ENCODE measurements at places on chromosomes 3 and 15.

DNA sequence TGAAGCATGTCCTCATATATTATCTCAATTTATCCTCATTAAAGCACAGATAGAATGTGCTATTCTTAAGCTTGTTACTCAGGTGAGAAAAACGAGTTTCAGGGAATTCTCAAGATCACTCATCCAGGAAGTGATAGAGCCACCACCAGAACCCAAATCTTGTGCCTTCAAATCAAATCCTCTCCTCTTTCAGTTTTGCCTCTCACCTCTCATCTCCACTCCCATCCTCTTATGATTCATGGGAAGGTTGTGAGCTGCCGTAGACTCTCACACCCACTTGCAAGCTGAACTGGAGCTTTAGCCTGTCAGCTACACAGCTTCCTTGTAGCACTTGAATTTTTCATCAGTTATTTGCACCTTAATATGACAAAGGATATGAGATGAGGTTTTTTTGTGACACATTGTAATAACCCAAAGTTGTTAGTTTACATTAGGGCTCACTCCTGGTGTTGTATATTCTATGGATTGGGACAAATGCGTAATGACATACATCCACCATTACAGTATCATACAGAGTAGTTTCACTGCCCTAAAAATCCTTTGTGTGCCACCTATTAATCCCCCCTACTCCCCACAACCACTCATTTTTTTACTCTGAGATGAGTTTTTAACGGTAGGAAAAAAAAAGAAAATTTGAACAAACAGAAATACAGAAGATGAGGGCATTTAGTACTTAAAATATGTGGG is 25.7 kb downstream of the GPR15 start:
- no peak for DNase-seq

- DNase-seq = no peak
These were observed 49.7 kb downstream of the KLHL25 start for GRCh38 chr15:85745023-85745422.

- peak; percentile 95 for DNase-seq
These were observed at the start of gene TMOD3 for GRCh38 chr15:51829376-51830275. Gene TMOD3, plus strand, starts transcription at chr15:51829653. Its CDS starts 33,232 bp downstream, at chr15:51862885.

DNA sequence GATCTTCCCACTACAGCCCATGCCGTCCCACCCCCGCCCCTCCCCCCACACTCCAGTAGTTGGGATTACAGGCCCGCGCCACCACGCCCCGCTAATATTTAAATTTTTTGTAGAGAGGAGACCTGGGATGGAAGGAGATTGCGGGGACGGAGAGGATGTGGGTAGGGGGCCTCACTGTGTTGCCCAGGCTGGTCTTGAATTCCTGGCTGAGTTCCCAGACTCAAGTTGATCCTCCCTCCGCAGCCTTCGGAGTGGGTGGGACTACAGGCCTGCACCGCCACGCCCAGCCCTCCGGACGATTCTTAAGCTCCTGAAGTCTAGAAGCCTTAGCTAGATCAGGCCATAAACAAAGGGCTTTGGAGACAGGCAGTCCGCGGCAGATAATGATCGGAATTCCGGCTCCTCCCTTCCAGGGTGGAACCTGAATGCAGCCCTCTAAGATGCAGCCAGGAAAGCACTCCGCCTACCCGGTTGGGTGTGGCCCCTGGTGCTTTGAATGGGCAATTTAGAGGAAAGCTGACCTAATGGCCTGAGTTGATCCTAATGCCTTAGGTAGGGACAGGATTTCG is at the start of gene DPPA2:
TSS of gene DPPA2 (minus strand) at position 356 of the 569 bp plus-strand sequence. CDS start 1,975 bp downstream, outside the sequence.
- no peak for DNase-seq

DNA sequence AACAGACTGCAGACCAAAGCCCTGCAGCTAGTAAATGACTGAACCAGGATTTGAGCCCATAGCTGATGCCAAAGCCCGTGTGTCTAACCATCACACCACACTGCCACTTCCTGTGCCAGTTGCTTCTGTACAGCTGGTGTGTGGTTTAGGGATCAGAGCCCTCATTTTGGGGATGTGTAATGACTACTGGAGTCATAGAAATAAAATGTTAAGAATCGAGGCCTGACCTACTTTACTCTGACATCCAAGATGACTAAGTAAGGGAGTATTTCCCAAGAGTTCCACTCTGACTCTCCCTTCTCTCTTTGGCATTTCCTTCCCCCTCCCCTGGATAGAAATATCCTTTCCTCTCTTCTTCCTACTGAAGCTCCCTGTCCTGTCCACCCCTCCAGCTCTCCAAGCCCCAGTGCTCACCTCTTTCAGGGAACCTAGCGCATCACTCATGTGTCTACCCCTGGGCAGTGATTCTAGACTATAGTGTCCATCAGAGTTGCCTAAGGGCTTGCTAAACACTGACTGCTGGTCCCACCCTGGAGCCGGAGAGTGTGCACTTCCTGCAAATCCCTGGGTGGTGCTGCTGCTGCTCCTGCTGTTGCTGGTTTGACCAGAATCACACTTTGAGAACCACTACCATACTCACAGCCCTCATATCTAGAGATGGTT is 53.8 kb downstream of the MGLL start:
- DNase-seq = peak; percentile 83

- DNase-seq = peak; percentile 38
These were observed 24.3 kb downstream of the ARHGAP11B start for GRCh38 chr15:30650012-30650929.

DNA sequence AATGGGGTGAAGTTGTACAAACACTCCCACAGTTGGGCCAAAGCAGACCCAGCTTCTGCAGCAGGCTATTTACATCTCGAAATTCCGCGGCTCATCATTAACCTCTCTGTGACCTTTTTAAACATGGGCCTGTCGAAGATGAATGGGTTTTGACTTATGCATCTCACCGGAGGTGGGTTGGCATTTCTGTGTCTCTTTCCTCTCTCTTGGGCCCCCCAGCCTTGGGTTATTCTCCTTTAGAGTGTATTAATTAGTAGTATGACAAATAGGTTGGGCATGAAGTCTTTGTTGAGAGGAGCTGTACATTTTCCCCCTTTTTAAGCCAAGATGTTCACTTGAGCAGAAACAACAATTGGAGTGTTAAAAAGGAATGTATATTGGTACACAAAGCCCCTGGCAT is 9.8 kb downstream of the SMAD6 start:
- DNase-seq = no peak

DNA sequence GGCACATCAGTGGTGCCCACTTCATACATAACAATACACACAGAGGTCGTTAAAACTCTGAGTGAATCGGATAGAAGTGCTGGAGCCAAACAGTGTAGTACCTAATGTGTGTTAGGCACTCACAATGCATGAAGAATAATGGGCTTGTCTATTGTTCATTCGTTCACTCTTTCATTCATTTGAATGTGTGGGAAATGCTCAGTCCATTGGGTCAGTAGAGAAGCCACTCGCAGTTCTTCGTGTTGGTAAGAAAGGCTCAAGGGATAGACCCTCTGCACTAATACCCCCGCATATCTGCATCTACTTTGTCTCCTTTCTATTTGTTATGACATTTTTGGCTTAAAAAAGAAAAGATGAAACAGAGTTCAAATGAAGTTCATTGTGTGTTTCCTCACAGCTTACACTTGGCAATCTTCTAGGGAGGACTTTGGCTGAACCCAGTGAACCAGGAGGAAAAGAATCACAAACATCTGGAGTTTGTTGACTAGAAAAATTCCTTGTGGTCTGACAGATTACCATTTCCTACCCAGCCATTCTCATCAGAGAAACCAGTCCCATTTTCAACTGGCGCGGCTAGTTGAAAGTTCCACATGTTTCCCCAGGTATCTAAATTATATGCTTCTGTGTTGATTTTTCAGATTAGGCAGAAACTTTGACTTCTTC is 32.8 kb upstream of the MFSD1 start:
- no peak for DNase-seq

DNA sequence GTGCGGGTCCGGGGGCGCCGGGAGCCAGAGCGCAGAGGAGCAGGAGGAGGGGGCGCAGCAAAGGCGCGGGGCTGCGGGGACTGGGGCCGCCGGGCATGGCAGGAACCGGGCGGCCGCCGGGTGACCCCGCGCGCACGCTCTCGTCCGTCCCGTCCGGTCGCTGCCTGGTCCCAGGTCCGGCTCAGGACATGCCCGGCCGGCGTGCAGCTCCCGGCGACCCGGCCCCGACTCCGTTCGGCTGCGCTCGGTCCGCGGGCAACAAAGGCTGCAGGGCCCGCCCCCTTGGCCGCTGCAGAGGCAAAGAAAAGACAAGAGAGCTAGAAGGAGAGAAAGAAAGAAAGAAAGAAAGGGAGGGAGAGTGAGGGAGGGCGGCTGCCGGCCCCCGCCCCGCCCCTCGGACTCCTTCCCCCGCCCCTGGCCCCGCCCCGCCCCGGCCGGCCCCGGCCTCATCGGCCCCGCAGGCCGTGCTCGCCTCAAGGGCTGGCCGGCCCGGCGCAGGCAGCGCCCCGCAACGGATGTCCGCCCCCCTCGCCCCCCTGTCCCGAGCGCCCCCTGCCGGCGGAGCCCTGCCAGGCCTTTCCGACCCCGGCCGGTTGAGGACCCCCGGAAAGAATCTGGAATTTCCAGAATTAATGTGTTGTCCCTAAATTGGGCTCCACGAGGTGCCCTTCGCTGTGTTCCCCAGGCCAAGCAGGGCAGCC is at the start of gene ADAMTS7:
TSS of gene ADAMTS7 (minus strand) at position 341 of the 701 bp plus-strand sequence. CDS start at position 97, 244 bp downstream.
- DNase-seq = peak; percentile 47

- DNase-seq = no peak
These were observed 28.9 kb downstream of the PDCD10 start for GRCh38 chr3:167705840-167706239.

GRCh38 chr15:37041042-37041441 is 59.3 kb downstream of the MEIS2 start:
- DNase-seq = no peak

- DNase-seq = peak; percentile 86
These were observed 59.9 kb downstream of the ZNF621 start for GRCh38 chr3:40584625-40585189.

DNA sequence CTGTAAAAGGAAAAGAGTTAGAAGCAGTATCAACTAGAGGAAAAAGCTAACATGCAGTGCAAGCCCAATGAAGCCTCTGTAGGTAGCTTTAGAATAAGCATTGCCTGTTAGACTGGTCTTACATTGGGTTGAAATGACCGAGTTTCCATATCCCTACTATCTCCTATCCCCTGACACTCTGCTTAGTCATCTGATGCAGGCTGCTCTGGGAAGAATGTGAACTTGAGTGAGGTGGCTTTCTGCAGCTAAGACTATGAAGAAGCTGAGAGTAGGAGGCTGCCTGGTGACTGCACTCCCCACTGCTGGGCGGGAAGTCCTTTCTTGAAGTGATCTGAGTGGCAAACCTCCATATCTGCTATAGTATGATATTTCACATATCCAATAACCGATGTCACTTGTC is 64.7 kb downstream of the OXSM start:
- DNase-seq = no peak

GRCh38 chr3:125431912-125432790 is 57.0 kb upstream of the ZNF148 start:
- no peak for DNase-seq

GRCh38 chr15:87680208-87680607 is 576.3 kb downstream of the NTRK3 start:
- DNase-seq = no peak

DNA sequence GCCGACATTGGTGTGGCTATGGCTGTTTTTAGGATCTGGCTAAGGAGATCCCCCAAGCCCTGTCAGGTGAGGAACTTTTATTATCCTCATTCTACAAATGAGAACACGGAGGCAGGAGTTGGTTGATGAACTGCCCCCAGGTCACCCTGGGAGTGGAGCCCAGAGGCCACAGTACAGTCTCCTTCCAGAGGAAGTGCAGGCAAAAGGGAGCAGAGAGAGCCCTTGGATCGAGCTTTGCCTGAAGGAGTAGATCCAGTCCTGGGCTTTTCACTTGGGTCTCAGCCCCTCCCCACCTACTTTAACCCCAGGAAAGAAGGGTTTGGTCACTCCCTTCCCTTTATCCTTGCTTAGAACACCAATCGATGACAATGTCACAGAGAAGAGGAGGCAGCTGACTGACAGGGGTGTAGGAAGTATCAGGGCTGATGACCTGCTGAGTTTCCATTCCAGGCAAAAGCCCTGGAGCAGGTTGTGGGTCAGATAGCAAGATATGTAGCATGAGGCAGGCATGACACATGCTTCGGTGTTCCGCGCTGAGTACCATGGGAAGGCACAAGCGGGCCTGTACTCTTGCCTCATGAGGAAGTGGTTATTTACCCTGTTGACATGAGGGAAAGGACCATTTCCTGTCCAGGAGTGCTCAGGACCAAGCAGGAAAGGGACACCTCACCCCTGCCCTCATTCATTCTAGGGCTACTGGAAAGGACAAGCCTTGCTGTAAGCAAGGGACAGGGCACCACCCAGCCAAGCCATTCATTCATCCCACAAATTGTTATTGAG is 5.8 kb upstream of the PLA2G4D start:
- peak; percentile 55 for DNase-seq

GRCh38 chr3:172101107-172101506 is 61.7 kb downstream of the FNDC3B start:
- no peak for DNase-seq

GRCh38 chr15:48654801-48655200 is 9.3 kb upstream of the FBN1 start:
- DNase-seq = no peak

GRCh38 chr3:182470187-182470586 is 323.1 kb upstream of the ATP11B start:
- no peak for DNase-seq

- no peak for DNase-seq
These were observed 62.8 kb downstream of the PEX5L start for GRCh38 chr3:179973931-179974361.

GRCh38 chr3:67011414-67012131 is 13.5 kb downstream of the KBTBD8 start:
- DNase-seq = no peak

DNA sequence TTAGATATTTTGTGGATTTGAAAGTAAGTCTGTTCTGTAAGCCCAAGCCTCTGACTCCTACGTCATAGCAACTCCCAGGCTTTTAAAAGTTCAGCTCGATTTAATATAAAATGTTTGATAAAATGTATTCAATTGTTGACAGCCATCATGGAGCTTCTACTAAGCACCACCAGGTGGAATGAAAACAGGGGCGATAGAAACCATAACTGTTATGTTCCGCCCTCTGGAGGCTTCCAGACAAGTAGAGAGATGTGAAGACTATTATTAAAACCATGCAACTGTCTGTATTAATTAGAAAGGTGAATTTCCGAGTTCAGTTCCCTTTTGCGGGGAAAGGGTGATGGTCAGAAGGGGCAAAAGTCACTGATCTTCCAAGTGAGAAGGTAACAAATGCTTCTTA is 292.2 kb downstream of the NR2F2 start:
- no peak for DNase-seq

- DNase-seq = peak; percentile 59
These were observed 24.9 kb downstream of the BLM start for GRCh38 chr15:90742087-90742486.

DNA sequence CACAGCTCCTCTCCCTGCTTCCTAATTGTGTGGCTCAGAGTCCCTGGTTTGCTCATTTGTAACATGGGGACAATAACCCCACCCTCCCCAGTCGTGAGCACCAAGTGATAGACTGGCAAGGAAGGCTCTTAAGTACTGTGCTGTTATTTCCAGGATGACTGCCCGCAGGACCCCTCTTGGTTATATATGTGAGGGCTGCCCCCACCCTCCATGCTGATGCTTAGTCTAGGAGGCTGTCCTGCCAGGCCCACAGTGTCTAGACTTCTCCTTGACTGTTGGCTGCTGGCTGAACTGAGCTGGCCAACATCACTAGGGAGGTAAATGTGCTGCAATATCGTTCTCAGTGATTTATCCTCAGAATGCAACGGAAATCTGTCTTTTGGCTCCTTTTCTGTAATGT is 45.1 kb downstream of the RAB11A start:
- DNase-seq = no peak

Measured in suppressor macrophage (primary cell).